ENCODE measurements at places on chromosomes 2 and 18. TPM values are rescaled to one million over a fixed set of nuclear protein-coding genes. Genes with fewer than 3 reads are reported as not detected.

The QPCT gene
- polyA plus RNA-seq, result 5.4 TPM

The SALL3 gene
- polyA plus RNA-seq, result not detected

The SPR gene
- polyA plus RNA-seq, result 9.4 TPM

The SCYGR7 gene
- polyA plus RNA-seq, result not detected

- no peak for DNase-seq
These were observed 725.2 kb downstream of the TSN start for GRCh38 chr2:122480501-122481243.

GRCh38 chr2:126896471-126896870, 2.2 kb upstream of the TEX51 start:
- DNase-seq, result no peak

DNA sequence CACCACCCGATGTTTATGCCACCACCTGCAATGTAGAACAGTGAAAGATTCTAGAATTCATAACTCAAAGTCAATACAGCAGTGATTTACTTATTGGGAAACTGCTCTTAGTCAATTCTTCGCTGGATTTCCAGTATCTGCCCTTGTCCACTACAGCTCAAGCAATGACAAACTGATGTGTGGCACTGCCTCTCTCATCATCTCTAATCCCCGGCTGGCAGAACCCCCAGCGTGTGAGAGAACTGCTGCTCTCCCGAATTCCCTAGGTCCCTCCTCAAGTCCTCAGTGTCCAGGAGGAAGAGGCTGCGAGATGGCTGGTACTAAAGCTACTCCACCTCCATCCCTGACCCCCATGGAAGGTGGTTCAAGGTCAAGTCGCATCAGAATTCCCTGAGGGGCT, 1.6 kb downstream of the TXNL4A start:
- DNase-seq, result no peak

- no peak for DNase-seq
These were observed 77.5 kb downstream of the TFCP2L1 start for GRCh38 chr2:121207494-121207893.

Measured in fibroblast of lung (primary cell).